NCI-H1417 treated with DMSO at 0.1 percent for 48 hours (cell line): ENCODE measurements at places on chromosomes 16 and 17.

GRCh38 chr17:48486557-48486956, 44.3 kb downstream of the HOXB1 start:
- no peak for DNase-seq

DNA sequence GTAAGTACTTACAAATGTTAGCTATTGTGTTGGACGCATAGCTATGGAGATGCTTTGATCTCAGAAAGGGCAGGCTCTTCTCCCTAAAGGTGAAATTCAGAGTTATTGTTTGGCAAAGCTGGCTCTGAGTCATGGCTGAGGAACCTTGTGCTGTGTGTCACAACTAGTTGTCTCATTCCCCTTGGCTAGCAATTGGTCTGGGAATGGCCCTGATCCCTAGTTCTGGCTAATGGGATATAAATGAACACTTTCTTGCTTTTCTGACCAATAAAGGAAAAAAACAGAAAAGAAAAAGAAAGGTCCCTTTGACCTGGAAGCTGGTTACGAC, 210.6 kb downstream of the MAP2K4 start:
- DNase-seq: no peak

GRCh38 chr16:7343243-7343642, 10.6 kb downstream of the RBFOX1 start:
- no peak for DNase-seq

DNA sequence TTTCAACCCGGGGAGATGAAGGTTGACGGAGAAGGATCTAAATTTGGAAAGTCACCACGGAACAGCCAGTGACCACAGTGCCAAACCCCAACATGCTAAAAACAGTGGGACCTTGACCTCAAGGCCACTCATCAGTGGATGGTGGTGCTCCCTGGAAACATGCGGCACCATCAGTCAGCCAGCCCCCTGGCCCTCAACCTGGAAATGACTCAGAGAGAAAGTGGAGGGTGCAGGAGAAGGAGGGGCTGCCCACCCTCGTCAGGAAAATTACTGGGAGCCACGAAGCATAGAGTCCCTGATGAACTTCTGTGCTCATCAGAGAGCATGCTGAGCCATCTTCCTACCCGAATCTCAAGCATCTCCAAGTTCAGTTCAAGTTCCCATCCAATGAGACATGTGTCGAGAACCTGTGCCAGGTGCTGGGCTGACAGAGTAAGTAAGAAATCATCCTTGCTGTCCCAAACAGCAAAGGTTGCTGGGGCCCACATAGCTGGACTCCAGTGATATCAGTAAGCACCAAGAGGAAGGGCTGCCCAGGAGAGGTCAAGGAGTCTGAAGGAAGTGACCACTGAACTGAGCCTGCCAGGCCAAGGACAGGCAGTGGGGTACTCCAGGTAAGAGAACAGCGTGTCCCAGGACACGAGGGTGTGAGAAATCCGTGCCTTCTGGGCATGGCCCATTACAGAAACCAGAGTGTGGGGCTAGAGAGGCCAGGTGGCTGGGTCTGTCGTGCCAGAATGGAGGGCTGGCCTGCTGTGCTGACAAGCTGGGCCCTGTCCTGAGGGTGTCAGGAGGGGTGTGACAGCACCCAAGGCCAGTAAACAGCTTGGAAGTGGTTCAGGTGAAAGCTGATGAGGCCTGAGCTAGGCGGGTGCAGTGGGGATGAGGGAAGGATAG, 5.2 kb downstream of the PECAM1 start:
- DNase-seq: no peak

GRCh38 chr17:82929011-82929622, 89.3 kb upstream of the ZNF750 start:
- no peak for DNase-seq

DNA sequence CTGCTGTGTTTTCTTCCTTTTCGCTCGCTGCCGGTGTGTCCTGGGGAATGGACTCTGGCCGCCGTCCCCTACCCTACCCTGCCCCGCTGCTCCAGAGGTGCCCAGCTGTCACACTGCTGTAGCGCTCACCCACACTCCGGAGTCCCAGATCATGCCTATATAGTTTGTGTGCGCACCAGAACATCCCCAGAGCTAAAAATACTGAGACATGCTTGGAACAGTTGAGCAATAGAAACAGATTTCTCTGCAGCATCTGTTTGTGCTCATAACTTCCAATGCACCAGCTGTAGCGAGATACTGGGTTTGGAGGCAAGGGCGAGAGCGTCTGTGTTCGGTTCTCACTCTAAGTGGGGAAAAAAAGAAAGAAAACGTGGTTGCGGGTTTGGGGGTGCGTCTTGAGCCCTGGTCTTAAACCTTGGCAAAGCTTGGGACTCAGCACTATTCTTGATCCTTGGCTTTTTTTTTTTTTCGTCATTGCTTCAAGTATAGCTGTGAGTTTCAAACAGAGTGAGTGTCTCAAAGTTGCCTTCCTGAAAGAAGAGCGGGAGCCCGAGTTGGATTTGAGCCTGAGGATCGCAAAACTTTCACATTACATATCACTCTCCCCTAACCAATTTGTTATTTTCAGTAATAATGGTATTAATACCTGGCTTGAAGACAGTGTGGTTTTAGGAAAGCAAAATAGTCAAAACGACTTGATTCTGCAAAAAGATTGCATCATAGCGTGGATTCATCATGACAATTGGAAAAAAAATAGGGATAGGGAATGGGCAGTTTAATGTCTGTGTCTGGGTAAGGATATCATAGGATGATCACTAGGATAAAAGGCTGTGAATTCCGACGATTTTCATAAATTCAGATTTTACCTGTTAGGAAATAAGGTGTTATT, 621 bp downstream of the KCNJ2 start:
- no peak for DNase-seq

DNA sequence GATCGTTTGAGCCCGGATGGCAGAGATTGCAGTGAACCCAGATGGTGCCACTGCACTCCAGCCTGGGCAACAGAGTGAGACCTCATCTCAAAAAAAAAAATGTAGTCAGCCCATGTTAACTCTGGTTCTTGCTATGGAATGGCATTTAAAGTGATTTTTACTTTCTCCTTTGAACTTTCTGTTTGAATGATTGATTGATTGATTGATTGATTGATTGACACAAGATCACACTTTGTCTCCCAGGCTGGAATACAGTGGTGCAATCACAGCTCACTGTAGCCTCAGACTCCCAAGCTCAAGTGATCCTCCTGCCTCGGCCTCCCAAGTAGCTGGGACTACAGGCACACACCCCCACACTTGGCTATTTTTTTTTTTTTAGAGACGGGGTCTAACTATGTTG, 17.0 kb downstream of the SMTNL2 start:
- no peak for DNase-seq

GRCh38 chr16:66473654-66474519, 46.8 kb downstream of the BEAN1 start:
- no peak for DNase-seq

DNA sequence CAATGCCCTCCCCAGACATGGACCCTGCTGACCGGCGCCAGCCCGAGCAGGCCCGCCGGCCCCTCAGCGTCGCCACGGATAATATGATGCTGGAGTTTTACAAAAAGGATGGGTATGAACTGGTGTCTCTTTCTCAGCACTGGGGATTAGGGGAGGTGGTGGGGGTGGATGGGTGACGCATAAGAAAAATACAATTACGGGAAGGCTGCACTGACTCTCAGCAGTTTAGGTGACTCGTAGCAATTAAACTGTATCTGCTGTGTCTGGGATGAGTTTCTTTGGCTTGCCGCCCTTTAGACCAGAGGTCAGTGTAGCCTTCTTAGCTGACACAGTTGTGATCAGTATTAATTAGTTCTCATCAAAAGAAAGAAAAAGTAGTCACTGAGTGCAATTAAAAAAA, 59.0 kb downstream of the ELAC2 start:
- DNase-seq: no peak

- DNase-seq: no peak
Measured at GRCh38 chr17:13415871-13416416, 185.8 kb downstream of the HS3ST3A1 start.

GRCh38 chr17:27824745-27825144, 24.4 kb upstream of the NOS2 start:
- DNase-seq: no peak

GRCh38 chr16:23384878-23385277, 68.1 kb downstream of the COG7 start:
- no peak for DNase-seq

- no peak for DNase-seq
Measured at GRCh38 chr17:17763734-17764133, 73.1 kb downstream of the SREBF1 start.

- DNase-seq: no peak
Measured at GRCh38 chr16:2471653-2472487, 773 bp downstream of the NTN3 start.

GRCh38 chr17:80119271-80119791, 17.9 kb downstream of the GAA start:
- DNase-seq: no peak

DNA sequence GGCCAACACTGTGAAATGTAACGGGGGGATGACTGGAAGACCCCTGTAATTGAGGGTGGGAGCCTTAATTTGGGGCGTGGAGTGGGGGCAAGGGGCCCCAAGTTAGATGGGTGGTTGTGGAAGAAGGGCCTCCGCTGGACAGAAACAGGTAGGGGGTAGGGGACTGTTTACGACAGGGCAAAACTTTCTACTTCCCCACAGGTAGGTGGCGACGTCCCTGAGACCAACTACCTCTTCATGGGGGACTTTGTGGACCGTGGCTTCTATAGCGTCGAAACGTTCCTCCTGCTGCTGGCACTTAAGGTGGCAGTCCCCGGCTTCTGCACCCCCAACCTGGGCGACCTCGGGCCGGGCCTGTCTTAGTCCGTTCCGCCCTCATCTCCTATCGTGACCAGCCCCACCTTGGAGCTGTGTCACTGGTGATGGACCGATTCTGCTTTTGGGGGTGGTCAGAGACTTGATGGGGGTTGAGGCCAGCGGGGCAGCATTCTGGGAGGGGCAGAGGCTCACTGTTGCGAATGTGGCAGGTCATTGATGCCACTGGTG, 6.8 kb downstream of the PPP4C start:
- no peak for DNase-seq
